DMS 273 treated with DMSO at 0.1 percent for 48 hours (cell line): ENCODE measurements at places on chromosomes 4 and X.

DNA sequence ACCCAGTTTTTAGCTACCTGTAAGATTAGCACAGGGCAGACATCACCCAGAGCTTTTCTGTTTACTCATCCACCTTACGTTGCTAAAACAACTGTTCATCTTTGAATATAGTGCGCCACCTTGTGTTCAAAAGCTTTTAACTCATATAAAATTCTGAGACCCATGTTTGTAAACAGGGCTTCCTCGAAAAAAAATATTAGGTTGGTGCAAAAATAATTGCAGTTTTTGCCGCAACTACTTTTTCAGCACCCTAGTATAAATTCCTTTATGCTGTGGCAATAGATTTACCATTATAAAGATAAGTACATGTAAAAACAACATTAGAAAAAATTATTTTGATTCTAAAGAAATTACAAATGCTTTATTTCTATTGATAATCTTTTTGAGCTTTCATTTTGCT, 147.9 kb downstream of the LRBA start:
- peak; percentile 2 for DNase-seq

- DNase-seq = no peak
Observed at GRCh38 chr4:88630756-88631155, 38.5 kb downstream of the HERC3 start.

- no peak for DNase-seq
Observed at GRCh38 chrX:129779747-129780146, at the start of gene SASH3. TSS of gene SASH3 (plus strand) at chrX:129779949. CDS start at chrX:129780098, 149 bp downstream.

GRCh38 chr4:70994387-70995099, 1.1 kb downstream of the DCK start:
- DNase-seq = no peak

DNA sequence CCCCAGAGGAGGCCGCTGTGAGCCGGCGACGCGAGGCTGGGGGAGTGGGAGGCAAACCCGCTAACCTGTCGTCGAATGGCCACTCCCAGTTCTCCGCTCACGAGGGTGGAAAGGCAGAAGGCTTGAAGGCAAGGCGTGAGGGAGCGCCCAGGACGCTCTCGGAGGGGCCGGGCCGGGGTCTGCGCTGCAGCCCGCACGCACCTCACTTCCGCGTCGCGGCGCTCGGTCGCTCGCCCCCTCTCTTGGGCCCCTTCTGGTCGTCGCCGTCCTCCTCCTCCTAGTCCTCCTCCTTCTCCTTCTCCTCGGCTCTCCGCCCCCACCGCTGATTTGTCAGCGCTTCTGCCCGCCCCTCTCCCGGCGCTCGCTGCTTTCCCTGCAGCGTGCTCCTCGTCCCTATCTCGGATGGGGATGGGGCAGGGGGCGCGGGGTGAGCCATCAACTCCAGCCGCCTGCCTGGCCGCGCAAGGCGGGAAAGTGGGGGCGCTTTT, at the start of gene SNCA:
Gene SNCA, minus strand, starts transcription at position 265 of the 488 bp plus-strand sequence. CDS start 1,494 bp downstream, outside the sequence.
- DNase-seq = peak; percentile 59

GRCh38 chr4:18214411-18215055, 193.0 kb upstream of the LCORL start:
- no peak for DNase-seq
